COLO829 (cell line): ENCODE measurements at places on chromosomes 2 and 18.
A peak's percentile ranks its signal among the peaks of the same experiment; 100 is the strongest.

GRCh38 chr2:236984046-236984445 lies 101.6 kb upstream of the COPS8 start:
- DNase-seq, result no peak

- DNase-seq, result no peak
These were observed 11.0 kb downstream of the TANK start for GRCh38 chr2:161170958-161171932.

DNA sequence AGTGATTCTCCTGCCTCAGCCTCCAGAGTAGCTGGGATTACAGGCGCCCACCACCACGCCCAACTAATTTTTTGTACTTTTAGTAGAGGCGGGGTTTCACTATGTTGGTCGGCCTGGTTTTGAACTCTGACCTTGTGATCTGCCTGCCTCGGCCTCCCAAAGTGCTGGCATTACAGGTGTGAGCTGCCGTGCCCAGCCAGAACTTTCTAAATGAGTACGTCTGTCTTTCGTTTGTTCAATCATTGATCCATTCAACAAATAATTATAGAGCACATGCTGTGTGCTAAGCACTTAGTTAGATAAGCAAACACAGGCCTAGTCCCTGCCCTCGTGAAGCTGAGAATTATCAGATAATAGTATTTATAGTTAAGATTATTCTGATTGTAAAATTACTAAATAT lies 56.5 kb downstream of the TTC39C start:
- no peak for DNase-seq

DNA sequence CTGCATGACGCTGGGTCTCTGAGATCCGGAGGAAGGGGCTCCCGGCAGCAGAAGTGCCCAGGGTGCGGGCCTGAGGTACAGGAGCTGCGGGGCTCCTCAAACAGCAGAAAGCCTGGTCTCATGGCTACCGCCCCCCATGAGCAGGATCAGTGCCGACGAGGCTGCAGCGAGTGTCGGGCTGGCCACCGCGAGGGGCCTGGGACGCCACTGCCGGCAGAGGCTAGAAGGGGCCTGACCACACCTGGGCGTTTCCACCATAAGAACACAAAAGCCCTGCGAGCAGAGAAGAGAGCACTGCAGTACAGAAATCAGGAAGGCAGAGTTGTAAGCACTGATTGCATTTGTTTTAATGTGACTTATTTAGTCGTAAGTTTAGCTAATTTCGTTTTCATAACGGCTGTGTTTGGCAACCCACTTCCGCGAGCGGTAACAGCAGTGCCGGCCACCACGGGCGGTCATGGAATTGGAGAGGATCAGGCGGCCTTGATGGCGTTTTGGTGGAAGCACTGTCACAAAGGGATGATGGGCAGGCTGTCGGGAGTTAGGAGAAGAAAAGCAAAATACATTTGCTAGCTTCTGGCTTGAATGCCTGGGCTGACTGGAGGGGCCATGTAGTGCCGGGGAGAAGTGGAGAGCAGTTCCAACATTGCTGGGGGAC lies 117.4 kb downstream of the HDAC4 start:
- DNase-seq, result no peak

DNA sequence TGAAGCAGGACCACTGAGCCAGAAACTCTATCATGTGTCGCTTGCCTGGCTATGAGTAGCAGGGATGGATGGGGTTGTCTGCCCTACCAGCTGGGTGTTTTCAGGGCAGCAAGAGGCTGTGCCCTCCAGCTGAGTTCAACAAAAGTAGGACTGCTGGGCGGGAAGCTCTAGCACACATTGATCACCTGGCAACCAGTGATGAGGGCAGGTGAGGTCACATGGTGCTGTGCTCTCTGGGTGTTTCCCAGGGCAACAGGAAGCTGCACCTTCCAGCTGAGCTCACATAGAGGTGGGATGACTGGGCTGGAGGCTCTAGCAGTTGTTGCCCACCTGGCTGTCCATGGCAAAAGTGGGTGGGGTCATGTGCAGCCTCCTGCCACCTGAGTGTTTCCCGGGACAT lies 487.3 kb upstream of the VWC2L start:
- DNase-seq, result no peak

DNA sequence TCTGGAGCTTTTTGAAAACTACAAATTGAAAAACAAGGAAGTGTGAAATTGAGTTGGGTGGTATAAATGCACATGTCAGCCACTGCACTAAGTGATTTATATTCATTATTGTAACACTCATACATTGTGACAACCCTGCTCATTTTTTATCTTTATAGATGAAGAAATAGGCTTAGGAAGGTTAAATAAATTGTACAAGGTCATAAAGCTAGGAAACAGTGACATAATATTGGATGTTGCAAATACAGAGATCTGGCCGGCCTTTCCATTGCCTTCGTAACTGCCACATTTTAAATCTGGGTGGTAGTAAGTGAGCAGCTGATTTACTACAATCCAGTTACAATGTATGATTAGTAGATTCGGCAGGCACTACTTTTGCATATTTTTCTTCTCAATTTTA lies 76.6 kb upstream of the LPIN2 start:
- no peak for DNase-seq

- DNase-seq, result no peak
These were observed 263.2 kb upstream of the HS6ST1 start for GRCh38 chr2:128581849-128582244.

- DNase-seq, result no peak
These were observed 45.0 kb downstream of the EMILIN2 start for GRCh38 chr18:2891526-2892431.

GRCh38 chr2:216651351-216651881 lies 18.2 kb downstream of the IGFBP2 start:
- DNase-seq, result no peak

DNA sequence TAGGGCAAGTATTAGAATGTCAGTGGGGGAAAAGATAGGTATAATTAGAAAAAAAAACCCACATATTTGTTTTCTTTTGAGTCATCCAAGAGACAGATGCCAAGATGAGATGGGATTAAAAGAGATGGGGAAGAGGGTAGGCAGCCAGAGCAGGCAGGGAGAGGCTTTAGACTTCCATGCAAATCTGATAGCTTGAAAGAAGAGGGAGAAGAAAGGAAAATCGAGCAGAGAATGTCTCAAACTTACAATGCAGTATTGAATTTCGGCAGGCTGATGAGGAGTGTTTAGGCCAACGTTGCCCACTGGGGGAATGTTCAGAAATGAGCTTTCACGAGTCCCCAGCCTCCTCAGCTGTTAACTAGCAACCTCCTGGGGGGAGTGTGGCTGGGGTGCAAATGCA lies 91.3 kb downstream of the SPATS2L start:
- no peak for DNase-seq

GRCh38 chr2:11446733-11447248 lies 19.2 kb downstream of the E2F6 start:
- peak; percentile 50 for DNase-seq

DNA sequence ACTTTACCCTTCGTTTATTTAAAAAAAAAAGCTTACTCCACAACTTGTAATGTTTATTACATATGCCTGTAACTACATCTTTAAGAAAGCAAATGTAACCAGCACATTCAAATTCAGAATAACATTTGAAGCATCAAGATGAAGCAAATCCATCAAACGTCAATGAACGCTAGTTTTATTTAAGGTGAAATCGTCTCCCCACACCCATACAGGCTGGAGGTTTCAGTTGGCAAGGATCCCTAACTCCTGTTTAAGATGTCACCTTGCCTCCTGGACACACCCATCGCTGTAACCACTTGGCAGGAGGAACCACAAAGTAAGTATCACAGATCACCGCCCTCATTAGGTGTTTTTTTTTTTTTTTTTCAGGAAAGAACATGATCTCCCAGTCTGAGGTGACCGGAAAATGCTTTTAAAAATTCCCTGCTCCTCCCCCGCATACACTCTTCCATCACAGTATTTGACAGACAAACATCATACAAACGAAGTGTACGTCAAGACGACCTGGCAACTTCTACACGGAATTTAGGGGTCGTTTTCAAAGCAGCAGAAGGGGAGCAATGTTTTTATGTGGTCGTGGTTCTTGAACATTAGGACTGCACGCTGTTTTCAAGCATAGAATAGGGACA lies 19.7 kb upstream of the STPG4 start:
- peak; percentile 29 for DNase-seq

DNA sequence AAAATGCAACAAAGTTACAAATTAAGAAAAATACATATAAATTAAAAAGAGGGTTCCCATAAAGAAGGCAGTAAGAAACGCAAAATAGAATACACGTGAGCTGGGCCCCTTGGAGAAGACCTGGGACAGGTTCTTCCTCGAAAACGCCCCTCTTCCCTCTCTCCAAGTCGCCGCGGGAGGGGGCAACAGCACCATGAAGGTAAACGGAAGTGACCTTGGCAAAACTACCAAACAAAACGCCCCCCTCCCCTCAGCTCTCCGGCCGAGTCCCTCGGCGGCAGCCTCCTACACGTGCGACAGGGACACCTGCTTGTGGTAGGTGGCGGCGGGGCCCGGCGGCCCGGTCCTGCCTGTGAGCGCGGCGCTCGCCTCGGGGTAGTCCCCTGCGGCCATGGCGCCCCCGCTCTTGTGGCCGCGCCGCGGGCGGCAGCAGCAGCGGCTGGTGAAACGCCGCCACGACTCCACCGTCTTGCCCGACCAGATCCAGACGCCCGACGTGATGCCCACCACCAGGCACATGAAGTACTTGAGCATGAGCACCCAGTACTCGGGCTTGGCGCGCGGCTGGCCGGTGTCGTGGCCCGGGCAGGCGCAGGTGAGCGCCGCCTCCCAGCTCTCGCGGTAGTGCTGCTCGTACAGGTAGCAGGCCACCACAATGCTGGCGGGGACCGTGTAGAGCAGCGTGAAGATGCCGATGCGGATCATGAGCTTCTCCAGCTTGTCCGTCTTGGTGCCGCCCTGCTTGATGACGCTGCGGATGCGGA lies 2.8 kb downstream of the FZD5 start:
- no peak for DNase-seq

DNA sequence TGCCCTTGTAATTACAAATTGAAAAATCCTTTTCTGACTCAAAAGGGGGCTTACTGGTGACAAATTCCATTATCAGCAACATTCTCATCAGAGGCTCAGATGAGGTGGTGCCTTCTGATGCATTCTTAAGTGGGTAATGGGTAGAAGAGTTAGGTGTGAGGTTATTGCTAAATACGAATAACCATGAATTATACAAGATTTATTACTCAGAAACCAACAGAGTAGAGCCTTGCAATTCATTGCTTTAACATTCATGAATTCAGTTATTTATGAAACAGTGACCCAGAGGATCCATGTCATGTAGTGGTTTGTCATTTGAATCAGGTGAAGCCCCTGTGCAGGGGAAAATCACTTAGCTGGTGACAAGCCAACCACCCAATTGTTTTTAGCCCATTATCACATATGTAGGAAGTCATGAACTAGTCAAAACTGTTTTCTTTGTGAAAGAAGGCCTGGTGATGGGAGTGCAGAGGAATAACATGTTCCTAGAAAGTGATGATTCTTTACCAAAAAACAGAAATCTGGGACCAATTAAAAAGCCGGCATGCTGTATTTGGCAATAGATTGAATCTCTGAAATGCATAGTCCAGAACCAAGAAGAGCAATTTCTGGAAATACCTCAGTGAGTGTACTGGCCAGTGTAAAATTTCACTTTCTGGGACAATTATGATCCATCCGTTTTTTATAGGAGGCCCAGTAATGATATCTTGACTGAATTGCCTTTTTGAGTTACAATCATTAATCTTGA lies 70.2 kb downstream of the CRIM1 start:
- DNase-seq, result no peak

DNA sequence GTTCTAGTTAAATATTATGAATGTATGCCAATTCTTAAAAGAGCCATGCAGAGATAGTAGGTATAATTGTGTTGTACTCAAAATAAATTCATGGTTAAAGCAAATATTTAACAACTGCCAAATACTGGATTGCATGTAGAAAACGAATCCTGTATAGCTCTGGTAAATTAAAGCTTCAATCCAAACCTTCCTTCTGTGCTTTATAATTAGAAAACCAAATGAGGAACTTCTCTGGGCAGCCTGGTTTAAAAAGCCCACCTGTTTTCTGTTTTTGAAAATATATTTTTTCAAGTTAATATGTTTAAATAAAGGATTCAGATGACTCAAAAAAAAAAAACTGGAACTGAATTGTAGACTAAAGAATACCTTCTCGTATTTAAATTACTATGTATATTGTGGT lies 48.3 kb upstream of the ITGA4 start:
- DNase-seq, result no peak

DNA sequence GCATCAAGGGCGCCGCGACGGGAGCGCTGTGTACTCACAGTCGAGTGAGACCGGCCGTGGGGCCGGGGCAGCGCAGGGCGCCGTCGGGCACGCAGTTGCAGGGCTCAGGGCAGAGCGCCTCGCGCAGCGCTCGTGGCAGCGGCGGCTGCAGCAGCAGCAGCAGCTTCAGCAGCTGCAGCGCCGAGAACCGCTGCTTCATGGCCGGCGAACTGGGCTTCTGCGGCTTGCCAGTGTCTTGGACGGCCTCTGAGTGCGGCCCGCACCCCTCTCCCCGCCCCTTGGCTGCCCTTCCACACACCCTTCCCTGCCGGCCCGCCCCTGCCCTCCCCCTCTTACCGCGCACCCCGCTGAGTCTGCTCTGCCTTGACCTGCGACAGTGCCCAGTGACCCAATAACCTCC lies at the start of gene LHCGR:
LHCGR (minus strand) TSS at position 252 of the 400 bp plus-strand sequence; CDS start at position 199, 53 bp downstream.
- no peak for DNase-seq

DNA sequence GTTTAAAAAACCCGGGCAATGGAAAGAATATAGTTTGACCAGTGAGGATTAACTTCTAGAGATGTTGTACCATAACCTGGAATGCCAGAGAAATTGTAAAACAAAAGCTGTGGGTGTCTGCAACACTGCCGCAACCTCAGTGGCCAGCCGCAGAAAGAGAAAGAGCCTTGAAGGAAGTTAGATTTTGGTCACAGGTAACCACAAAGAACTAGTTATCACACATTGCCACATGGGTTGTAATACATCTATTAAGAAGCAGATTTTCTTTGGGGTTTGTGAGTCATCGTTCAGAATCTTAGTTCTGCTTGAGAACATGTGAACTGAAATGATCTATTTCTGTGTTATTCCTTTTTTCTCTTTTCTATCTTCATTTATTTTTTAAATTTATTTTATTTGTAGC lies 222.9 kb upstream of the AGAP1 start:
- DNase-seq, result no peak

- no peak for DNase-seq
These were observed 145.5 kb downstream of the LRATD1 start for GRCh38 chr2:14778015-14778414.

DNA sequence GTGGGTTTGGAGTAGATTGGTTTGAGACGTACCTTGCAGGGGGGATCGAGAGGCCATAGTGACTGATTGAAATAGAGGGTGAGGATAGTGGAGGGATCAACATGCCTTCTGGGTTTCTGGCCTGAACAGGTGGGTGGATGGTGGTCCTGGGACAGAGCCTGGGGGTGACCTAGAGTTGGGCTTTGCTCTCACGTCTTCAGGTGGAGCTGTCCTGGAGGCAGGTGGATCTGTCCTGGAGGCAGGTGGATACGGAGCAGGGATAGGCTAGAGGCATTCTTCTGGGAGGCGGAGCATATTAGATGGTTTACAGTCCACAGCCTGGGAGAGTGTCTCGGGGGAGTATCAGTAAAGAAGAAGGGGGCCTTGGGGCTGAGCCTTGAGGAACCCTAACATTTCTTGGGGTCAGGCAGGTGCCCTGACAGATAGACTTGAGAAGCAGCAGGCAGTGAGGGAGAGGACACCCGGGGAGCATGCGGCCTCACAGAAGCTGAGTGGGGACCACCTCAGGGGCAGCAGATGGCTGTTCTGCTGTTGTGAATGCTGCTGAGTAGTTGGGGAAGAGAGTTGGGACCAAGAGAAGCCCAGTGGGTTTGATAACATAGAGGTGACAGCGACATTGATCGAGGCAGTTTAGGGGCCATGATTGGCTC lies 1.6 kb downstream of the CAPN10 start:
- no peak for DNase-seq

- no peak for DNase-seq
These were observed 27.4 kb upstream of the WIPF1 start for GRCh38 chr2:174624895-174625430.

- DNase-seq, result no peak
These were observed 933 bp upstream of the ADNP2 start for GRCh38 chr18:80108121-80108536.
